Osteoblast (primary cell): ENCODE measurements at places on chromosomes 16 and 17.
A peak's percentile ranks its signal among the peaks of the same experiment; 100 is the strongest.

- peak; percentile 80 for DNase-seq
These were observed 36.0 kb downstream of the CHD9 start for GRCh38 chr16:53090591-53091411.

GRCh38 chr17:57402681-57403180, 146.4 kb downstream of the MSI2 start:
- DNase-seq = no peak

DNA sequence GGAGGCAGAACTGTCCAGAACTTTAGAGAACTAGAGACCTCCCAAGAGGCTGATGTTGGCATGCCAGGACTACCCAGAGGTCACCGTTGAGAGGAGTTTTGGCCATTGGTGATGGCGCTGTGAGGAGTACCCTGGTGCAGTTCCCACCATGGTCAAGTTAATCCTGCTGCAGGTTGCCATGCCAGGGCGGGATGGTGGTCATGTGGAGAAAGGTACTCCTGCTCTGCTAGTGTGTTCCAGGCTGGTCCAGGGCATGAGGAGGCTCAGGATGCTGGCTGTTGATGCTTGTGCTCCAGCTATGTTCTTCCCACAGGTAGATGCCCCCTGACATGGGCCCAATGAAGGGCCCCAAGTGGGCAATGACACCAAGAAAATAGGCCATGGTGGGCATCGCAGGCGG, 4.1 kb upstream of the PHF12 start:
- no peak for DNase-seq

GRCh38 chr16:66741950-66742808, 9.2 kb downstream of the DYNC1LI2 start:
- peak; percentile 37 for DNase-seq

DNA sequence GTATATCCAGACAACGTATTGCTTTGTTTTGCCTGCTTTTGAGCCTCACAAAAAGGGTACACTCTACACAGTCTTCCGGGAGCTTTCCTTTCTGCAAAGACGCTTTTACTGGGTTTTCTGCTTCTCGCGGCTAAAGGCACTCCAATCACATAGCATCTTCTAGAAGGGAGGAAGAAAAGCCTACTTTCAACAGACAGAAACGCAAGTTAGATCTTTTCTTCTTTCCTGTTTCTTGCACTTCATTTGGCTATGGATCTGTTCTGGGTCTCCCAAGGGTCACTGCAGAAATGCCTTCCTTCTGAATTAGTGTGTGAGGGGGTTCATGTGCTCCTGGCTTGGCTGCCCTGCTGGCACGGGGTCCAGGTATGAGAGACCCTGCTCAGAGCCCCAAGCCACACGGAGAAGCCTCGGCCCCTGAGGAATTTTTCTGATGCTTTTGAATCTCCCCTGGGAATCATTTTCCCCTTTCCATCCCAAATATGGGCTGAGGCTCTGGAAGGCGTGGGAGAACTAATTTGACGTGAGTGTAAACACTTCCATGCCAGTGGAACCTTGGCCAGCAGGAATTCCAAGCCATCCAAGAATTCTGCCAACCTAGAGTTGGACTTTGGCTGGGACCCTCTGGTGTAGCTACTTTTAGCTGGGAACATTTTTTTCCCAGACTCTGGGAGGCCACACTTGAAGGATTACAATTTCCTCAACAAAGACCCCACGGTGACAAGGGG, 49.6 kb upstream of the NKD1 start:
- no peak for DNase-seq

GRCh38 chr17:57587193-57587969, 157.7 kb downstream of the CCDC182 start:
- peak; percentile 30 for DNase-seq

- DNase-seq = peak; percentile 99
These were observed 20.1 kb upstream of the KRT19 start for GRCh38 chr17:41547921-41548843.

DNA sequence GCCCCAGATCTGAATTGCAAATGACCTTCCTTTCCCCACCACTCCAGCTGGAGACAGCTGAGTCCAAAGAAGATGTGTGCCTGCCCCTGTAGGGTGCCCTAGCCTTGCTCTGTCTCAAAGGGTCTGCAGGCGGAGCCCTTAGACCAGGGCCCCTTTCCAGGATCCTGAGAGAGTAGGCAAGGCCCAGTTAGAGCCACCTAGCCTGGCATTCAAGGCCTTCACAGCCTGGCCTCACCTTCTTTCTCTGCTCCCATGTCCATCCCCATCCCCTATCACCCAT, 66.6 kb upstream of the LHX1 start:
- no peak for DNase-seq

- no peak for DNase-seq
These were observed 19.4 kb downstream of the MYBBP1A start for GRCh38 chr17:4535667-4536258.

DNA sequence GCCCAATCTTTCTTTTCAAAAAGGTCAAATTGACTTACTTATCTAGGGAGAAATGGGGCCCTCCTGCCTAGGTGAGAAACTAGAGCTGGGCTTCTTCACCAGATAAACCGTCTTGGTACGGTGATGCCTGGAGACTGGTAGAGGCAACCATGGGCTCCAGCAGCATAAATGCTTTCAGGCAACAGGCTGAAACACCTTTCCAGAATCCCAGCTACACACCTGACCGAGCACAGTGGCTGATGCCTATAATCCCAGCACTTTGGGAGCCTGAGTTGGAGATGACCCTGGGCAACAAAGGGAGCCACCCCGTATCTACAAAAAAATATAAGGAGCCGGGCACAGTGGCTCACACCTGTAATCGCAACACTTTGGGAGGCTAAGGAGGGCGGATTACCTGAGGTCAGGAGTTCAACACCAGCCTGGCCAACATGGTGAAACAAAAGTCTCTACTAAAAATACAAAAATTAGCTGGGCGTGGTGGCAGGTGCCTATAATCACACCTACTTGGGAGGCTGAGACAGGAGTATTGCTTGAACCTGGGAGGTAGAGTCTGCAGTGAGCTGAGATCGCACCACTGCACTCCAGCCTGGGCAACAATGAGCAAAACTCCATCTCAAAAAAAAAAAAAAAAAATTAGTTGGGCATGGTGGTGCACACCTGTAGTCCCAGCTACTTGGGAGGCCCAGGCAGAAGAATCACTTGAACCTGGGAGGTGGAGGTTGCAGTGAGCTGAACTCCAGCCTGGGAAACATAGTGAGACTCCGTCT, 8.0 kb downstream of the TRAF4 start:
- no peak for DNase-seq

DNA sequence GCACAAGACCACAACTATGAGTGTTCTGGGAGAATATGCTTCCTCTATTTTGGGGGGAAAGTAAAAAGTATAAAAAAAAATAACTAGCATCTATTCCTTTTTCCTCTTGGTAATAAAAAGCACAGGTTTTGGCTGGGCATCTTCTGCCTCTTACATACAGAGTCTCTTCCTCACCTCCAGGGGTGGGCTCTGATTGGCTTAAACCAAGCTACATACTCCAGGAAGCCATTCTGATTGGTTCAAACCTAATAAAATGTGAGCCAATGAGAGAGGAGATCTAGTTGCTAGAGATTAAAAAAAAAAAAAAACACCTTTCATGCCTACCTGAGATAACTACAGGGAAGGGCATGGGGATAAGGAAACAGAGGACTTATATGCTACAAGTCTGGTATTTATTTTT, 365.9 kb upstream of the ERCC4 start:
- no peak for DNase-seq

DNA sequence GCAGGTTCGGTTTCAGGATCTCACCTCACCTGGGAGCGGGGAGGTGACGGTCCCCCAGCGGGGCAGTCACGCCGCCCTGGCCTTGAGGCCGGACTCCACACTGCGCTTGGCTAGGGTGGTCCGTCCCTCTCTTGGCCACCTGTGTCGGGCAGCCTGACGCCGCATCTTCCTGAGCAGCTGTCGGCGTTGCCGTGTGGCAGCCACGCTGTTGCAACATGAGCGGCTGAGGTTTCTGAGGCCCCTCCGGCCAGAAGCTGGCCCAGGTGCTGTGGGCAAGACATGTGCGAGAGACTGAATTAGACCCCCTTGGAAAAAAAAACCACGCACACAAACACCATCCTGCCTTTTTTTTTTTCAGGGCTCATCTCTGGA, 49.2 kb downstream of the IRF8 start:
- no peak for DNase-seq

- no peak for DNase-seq
These were observed 1.6 kb downstream of the HOXB2 start for GRCh38 chr17:48543107-48543853.

DNA sequence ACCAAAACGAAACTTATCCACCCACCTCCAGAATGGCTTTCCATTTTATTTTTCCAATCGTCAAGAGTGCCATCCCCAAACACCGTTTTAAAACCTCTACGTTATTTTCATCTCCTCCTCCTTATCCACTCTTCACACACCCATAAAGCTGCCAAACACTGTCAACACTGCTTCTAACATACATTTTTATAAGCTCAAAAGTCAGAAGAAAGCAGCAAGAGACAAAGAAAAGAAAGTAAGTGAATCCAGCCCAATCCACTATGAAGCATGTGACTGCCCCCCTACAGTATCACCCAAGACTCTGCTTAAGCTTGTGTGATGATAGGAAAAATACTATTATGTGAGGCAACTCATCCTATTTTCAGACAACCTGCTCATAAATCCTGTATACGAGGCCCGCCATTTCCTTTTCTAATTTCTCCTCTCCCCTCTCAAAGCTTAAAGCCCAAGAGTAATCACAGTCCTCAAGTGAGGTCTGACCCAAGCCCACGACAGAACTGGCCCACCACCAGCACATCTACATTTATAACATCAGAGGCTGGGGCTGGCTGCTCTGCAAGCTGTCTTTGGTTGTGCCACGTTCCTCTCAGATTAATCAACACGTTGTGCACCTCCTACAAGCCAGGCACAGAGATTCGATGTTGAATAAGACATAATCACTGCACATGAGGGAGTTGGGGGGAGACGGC, 16.3 kb downstream of the USP31 start:
- no peak for DNase-seq

- DNase-seq = no peak
These were observed 57.0 kb upstream of the TNRC6C start for GRCh38 chr17:77901481-77901880.

- DNase-seq = no peak
These were observed 62.6 kb downstream of the C16orf78 start for GRCh38 chr16:49436181-49436580.

DNA sequence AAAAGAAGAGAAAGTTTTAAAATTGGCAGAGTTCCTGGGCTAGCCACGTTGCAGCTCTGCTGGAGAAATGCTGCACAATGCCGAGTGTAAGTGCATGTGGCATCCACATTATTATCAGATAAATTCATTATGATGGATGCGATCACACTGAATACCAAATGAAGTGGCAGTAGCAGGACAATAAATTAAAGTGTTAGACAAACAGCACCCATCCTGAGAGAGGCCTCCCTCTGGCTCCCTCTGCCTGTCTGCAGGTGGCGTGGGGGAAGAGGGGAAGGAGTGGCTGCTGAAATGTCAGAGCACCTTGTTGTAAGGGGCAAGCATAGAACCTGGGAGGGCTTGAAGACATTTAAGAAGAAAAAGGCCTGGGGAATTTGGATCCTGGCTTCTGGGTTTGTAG, 324.1 kb downstream of the HAPSTR1 start:
- no peak for DNase-seq

GRCh38 chr17:37025847-37026530, 77.2 kb downstream of the AATF start:
- DNase-seq = no peak

DNA sequence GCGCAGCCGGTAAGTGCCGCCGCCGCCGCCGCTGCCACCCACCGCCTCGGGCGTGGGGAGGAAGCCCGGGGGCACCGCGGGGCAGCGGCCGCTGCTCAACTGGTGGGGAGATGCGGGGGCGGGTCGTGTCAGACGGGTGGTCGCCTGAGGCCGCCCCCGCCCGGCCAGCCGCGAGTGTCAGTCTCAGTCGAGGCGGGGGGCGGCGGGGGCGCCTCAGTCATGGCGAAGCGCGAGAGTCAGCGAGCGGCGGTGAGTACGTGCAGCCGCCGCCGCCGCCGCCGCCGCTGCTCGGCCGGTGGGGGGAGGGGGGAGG, 76.2 kb downstream of the CHD9 start:
- DNase-seq = no peak

- peak; percentile 74 for DNase-seq
These were observed 315.8 kb downstream of the HAPSTR1 start for GRCh38 chr16:9407206-9407758.

DNA sequence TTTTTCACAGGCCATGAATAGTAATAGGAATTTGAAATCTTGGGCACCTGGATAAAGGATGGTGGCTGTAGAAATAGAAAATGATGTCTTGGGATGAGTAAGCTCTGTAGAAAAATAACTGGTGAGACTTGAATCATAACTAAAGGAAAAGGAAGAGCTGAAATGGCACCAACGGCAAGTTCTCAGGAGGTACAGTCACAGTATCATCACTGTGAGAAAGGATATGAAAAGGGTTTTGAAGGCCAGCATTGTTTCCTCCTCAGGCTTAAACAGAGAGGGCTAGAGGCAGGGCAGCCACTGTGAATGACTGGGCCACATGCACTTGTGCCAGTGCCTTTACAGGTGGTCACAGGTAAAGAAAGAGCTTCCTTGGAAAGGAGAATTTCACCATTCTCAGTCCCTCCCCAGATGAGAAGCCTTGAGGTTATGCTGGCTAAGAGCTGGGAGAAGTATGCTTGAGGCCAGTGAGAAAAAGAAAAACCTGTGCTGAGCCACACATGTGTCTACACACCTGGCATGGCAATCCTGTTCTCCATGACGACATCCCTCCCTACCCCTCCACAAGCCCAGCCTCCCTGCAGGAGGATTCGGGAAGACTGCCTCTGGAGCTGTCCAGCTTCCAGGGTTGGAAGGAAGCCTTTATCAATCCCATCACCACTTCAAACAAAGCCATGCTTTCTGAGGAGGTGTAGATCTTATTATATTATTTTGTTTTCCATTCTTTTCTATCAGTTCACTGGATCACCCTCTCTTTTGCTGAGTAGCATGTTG, 3.8 kb upstream of the ANKFN1 start:
- DNase-seq = no peak

GRCh38 chr17:13462673-13463124, 139.0 kb downstream of the HS3ST3A1 start:
- no peak for DNase-seq

DNA sequence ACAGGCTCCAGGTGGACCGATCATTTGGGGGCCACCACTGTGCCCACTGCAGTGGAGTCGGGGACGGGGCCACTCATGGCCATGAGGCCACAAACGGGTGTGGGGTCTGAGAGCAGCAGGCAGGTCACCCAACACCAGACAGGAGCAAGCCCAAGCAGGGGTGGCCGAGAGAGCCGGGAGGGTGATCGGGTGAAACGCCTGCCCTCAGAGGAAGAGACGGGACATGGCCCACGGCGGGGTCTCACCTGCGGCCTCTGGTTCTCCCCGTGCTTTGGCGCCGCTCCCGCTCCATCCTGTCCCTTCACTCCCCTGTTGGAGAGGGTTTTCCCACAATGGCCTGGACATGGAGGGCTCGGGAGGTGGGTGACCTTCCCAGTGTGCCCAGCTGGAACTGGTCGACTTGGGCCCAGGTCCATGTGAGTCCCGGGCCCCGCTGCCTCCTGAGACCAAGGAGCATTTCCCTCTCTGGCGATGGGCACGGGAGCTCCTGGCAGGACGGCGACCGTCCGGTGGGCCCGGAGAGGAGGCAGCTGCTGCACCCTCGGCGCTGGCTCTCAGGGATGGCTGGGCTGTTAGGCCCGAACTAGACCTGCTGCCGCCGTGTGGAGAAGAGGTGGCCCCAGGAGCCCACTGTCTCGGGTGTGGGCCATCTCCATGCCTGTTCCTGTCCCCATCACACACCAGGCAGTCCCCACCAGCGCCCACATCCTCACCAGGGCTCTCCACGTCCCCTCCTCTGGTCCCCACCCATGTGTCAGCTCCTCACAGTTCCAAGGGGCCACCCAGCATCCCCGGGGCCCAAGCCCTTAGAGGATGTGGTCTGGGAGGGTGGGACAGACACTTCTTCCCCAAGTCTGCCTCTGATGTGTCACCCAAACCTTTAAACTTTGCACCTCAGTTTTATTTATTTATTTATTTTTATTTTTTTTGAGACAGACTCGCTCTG, 13.4 kb upstream of the BAHCC1 start:
- no peak for DNase-seq
